ENCODE measurements at places on chromosomes 3 and 15.

GRCh38 chr3:81864272-81864671 lies 102.8 kb upstream of the GBE1 start:
- no peak for DNase-seq

GRCh38 chr15:73175382-73175781 lies 123.1 kb downstream of the NEO1 start:
- DNase-seq = no peak

- no peak for DNase-seq
Observed at GRCh38 chr3:161187046-161187445, 34.1 kb upstream of the NMD3 start.

GRCh38 chr15:73165844-73166243 lies 113.6 kb downstream of the NEO1 start:
- no peak for DNase-seq

GRCh38 chr15:68187559-68187958 lies 17.6 kb downstream of the CALML4 start:
- DNase-seq = no peak

- DNase-seq = no peak
Observed at GRCh38 chr3:129506231-129506742, 22.2 kb upstream of the RHO start.

GRCh38 chr3:170507063-170507462 lies 78.8 kb downstream of the SLC7A14 start:
- no peak for DNase-seq

- no peak for DNase-seq
Observed at GRCh38 chr15:58574631-58575030, 142.8 kb downstream of the LIPC start.

DNA sequence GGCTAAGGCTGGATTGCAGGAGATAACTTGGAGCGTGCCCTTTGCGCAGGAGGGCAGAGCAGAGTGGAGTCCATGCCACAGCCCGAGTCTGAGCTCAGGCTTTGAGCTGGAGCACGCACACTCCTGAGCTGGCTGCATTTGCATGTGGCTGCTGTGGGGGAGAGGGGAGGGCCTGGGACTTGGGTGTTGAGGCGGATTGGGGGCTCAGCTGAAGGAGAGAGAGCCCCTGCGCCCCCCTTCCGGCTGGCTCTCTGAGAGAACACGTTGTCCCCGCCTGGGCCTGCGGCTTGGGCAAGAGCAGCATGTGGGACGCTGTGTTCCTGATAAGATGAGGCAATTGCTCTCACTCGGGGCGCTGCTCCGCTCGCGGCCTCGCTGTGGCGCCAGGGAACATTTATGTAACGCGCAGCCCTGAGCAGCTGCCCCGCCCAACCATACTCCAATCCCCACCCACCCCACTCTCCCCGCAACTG lies 39.1 kb downstream of the KLF13 start:
- DNase-seq = peak; percentile 79

DNA sequence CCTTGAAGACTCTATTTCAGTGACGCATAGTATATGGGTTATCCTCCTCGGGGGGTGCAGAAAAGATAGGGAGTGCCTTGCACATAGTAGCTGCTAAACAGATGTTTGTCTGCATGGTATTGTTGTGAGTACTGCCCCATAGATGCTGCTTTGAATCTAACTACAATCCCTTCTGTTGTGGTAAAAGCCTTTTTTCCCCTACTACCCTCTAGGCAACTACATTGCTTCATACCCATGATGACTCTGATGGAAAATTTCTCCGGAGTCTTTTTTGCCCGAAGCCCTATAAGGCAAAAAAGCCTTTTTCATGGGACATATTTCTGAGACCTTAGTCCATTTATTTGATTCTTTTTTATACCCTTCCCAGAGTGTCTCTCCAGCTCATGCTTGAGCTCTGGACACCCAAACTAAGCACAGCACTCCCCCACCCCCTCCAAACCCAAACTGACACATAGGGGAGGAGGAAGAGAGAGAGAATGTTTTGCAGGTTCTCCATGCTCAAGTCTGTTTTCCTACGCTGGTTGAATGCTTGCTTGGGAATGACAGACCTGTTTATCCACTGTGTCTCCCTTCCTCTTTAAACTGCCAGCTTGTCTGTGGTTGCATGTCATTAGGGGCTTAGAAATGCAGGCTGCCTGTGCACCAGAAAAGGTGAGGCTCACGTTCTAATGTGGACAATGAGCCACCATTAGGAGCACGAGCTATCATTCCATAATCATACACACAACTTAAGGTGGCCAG lies 52.9 kb downstream of the LRTM1 start:
- no peak for DNase-seq
